ENCODE measurements at places on chromosomes 1 and 21.

- no peak for DNase-seq
Observed at GRCh38 chr1:11961230-11961629, 19.0 kb upstream of the MFN2 start.

- no peak for DNase-seq
Observed at GRCh38 chr1:157103268-157103667, 3.7 kb upstream of the ETV3L start.

DNA sequence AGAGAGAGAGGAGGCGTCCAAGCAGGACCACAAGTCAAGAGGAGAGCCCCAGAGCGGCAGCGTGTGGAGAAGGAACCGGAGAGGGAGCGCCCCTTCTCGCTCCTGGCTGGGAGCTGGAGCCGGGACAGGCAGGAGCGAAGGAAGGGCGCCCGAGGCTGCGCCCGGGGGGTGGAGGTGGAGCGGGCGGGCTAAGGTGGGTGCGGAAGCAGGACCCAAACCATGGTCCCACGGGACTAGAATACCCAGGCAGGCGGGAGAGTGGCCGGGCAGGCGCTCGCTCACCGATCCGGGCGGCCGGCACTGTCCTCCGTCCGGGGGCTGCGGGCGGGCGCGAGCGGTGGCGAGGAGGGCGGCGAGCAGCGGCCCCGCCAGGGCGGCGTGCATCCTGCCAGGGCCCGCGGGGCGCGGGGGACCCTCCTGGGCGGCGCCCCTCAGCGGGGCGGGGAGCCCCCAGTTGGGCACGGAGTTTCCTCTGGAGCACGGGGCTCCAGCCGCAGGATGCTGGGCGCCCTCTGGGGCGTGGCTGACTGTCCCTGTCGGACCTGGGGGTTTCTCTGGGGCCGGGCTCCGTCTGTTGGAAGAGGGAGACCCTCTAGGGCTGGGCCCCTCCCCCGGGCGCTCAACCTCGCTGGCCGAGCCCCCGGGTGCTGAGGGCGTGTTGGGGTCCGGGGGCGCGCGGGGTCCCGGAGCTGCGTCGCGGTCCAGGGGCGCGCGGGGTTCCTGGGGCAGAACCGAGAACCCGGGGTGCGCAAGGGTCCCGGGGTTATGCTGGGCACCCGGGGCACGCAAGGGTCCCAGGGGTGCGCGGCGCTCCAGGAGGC lies 569 bp downstream of the TRABD2B start:
- DNase-seq: no peak

DNA sequence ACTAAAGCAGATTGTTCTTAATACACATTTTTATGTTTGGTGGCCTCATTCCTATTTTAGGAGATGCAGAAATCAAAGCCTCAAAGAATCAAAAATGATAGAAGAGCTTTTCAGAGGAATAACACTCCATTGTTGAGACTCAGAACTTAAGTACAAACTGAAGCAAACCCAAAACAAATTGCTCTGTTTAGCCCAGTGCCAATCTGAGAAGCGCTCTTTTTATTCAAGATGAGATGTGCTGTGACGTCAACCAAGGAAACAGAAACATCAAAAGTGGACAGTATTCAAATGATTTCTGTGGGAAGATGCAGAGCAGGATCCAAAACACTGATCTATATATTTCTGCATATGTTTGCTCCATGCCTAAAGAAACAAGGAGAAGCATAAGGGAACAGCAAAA lies 18.0 kb downstream of the COLGALT2 start:
- no peak for DNase-seq

DNA sequence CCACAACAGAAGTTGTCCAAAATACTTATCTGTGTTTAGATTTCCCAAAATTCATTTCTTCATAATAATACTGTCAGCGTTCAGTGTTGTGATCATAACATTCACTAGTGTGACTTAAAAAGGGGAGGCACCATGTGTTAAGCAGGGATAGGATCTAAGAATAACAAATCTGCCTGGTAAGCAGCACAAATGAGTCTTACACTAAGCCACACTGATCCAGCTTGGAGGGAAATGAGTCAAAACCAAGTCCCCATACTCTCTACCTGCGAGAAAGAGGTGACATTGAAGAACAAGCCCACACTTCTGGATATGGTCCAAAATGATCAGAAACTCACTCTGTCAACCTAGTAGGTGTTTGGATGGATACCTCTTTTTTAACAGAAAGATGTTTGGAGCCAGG lies 145.5 kb downstream of the CRB1 start:
- DNase-seq: no peak

DNA sequence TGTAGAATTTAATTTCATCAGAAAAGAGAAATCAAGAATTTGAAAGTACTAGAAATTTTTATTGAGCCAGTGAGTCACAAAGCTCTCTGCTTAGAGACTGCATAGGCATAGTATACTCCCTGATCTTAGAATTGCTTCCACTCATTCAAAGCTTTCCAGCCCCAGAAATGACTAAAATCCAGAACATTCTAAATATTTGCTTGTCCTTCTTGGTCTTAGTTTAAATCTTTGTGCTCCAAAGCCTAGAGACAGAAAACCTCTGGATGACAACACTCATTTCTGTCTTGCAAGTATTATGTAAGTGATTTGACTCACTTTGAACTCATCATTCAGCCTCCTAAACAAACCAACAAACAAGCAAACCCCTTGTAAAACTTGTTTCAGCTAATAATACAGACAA lies 74.2 kb downstream of the PTPRC start:
- DNase-seq: no peak
